ENCODE measurements at places on chromosomes 1 and 21.

- DNase-seq, result no peak
Observed at GRCh38 chr1:79040424-79041082, 34.0 kb upstream of the ADGRL4 start.

- DNase-seq, result no peak
Observed at GRCh38 chr1:205211839-205212536, 486 bp upstream of the DSTYK start.

DNA sequence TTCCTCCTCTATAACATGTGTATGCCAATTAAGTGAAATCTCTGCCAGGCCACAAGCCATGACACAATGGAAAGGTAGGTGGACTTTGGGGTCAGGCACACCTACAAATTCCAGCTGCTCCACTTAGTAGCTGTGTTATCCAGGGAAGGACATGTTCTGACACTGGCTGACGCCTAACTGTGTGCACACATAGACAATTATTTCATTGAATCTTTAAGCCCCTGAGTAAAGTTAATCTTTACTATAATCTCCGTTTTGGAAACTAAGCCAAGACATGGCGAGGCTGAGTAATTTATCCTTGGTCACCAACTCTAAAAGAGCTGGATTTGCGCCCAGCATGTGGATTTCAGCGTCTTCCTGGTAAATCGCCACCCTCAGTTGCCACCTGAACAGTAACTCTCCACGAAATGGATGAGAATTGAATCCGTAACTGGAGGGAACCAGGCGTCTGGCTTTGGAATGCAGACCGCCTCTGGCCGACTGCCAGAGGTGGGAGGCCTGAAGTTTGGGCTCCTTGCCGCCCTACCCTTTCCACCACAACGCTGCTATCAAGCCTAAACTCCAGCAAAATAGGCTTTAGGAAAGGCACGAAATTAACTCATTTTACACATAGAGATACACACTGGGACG lies 888 bp upstream of the SNRPE start:
- peak; percentile 89 for DNase-seq

- no peak for DNase-seq
Observed at GRCh38 chr1:35886577-35887431, 3.8 kb downstream of the AGO1 start.

- DNase-seq, result no peak
Observed at GRCh38 chr1:93537924-93538323, 90.0 kb downstream of the FNBP1L start.

DNA sequence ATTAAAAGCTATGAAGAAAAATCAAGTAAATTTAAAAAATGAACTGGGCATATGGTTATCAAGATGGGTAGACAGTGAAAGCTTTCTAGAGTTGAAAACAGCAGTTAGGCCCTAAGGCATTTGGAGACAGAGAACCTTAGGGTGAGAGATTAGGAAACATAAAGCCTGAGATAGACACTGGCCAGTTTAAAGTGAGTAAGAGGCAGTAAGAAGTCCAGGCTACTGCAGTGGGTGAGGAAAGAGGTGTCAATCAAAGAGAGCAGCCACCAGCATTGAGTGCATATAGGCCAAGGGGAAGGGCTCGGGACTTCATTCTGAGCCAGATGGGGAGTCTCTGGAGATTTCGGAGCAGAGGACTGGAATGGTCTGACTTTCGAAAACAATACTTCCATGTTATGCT lies 1360.5 kb upstream of the ADGRL4 start:
- no peak for DNase-seq

DNA sequence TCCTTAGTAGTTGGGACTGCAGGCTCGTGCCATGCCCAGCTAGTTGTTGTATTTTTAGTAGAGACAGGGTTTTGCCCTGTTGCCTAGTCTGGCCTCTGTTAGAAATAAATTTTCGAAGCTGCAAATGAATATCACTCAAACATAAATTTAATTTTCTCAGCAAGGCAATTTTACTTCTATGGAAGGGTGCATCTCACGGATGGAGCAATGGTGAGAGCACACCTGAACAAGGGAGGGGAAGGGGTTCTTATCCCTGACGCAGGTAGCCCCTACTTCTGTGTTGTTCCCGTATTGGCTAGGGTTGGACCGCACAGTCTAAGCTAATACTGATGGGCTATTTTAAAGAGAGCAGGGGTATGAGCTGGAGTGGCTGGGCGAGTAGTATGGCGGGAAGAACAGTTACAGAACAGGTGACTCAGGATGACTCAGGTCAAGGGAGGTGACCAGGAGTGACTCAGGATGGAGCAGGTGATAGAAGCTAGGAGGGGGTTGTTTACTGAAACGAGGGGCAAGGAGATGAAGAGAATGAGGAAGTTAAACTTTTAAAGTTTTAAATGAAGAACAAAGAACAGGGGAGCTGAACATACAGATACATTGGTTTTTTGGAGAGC lies 7.5 kb downstream of the MDM4 start:
- peak; percentile 82 for DNase-seq

DNA sequence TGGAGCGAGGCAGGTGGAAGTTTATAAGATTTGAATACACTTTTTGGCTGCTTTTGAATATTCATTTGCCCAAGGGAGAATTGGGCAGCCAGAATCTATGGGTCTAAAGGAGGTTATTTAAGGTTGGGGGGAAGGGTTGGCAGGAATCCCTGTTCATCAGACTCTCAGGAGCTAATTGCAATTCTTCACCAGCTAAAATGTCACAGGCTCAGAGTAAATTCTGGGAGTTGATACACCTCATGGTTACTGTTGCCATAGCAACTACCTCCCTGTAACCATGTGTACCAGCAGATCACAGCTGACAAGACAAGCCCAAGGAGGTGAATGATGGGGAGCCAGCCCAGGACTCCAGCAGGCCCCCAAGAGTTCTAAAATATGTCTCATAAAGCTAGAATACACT lies 75.5 kb downstream of the CAMK2N1 start:
- no peak for DNase-seq

GRCh38 chr1:237065903-237066302 lies 23.9 kb downstream of the RYR2 start:
- DNase-seq, result no peak

DNA sequence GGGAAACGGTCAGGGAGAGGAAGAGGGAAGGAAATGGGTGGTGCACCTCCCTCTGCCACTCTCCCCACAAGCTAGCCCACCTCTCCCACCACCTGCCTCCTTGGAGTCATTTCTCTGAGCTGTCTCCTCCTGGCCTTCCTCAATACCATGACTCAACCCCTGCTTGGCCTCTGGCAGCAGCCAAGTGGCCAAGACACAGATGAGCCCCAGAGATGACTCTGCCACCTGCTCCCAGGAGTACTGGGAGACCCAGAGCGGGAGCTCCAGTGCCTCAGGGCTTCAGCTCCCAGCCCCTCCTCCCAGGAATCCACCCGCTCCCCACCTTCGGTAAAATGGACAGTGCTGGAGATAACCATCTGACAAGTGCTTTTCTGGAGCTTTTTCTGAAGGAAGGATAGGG lies 2.6 kb downstream of the S100A16 start:
- peak; percentile 31 for DNase-seq

GRCh38 chr1:174942547-174943255 lies 57.0 kb upstream of the CACYBP start:
- DNase-seq, result no peak

DNA sequence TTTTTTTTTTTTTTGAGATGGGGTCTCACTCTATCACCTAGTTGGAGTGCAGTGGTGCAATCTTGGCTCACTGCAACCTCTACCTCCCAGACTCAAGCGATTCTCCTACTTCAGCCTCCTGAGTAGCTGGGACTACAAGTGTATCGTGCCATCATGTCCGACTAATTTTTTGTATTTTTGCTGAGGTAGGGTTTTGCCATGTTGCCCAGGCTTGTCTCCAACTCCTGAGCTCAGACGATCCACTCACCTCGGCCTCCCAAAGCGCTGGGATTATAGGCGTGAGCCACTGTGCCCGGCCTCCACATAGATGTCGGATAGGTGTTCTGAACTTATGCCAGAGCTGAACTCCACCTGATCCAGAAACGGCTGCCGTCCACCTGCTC lies 21.1 kb downstream of the PLEKHM2 start:
- DNase-seq, result no peak

- DNase-seq, result no peak
Observed at GRCh38 chr1:231618609-231619256, 7.9 kb upstream of the DISC1 start.

GRCh38 chr1:203038217-203038741 lies 12.0 kb downstream of the PPFIA4 start:
- DNase-seq, result no peak

GRCh38 chr1:225476100-225476511 lies 48.3 kb upstream of the LBR start:
- DNase-seq, result no peak

DNA sequence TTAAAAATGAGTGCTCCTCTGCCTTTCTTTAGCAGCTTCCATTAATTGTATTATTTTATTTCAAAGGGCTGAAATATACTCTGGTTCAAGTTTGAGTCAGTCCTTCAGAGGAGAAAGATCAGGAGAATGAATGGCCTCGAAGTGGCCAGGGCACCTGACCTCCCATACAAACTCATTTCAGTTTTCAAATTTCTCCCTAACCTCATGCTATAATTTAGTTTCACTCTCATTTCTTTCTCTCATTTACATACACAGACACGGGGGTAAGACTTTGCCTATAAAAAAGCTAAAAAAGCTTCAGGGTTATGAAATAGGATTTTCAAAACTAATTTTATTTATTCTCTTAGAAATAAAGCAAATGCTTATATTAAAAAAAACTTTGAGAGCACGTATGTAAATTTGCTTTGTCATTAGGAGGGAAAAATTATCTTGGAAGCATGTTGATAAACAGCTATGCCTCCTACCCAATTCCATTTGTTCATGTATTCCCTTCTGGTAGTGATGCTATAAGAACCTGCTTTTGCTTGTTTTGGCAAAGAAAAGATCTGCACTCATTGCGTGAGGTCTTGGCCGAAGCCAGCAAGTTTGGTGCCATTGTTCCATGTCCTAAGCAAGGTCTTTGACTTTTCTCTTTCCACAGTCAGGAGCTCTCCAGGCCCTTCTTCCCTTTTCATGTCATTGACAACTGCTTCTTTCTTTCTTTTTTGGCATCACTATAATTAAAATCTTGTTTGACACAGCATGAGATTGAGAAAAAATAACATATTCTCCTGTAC lies 80.4 kb upstream of the LRRC53 start:
- no peak for DNase-seq

DNA sequence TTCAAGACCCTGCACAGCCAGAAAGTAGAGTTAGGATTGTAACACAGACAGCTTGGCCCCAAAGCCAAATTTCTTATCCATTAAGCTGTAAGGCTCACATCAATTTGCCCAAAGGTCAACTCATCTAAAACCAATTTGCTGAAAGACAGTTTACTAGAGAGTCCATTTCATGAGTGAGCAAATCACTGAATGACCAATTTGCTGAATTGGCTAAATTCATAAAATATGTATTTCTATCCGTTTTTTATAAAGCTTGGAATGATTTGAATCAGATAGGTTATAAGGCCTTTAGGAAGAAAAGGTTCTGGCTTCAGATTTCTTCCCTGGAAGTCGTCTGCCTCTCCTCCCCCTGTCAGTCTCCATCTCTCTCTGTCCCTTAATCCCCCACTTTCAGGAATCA lies 168.1 kb downstream of the FCRL5 start:
- no peak for DNase-seq

GRCh38 chr1:226572325-226572726 lies 23.8 kb downstream of the STUM start:
- no peak for DNase-seq

GRCh38 chr1:160707236-160708064 lies 4.2 kb downstream of the CD48 start:
- no peak for DNase-seq

DNA sequence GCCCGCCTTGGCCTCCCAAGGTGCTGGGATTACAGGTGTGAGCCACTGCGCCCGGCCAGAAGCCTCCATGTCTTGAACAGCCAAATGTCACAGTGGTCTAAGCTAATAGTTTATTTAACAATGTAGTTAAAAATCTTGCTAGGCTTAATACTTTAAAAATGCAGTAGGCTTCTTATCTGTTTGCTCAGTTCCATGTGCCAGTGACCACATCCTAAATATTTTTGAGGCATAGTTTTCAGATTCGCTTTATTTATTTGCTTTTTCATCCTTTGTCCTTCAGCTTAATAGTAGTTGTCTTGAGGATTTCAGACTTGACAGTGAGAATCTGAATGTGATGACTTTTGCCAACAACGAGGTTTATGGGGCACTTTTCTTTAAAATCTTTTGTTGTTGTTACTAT lies 59.9 kb upstream of the PRRX1 start:
- DNase-seq, result no peak

DNA sequence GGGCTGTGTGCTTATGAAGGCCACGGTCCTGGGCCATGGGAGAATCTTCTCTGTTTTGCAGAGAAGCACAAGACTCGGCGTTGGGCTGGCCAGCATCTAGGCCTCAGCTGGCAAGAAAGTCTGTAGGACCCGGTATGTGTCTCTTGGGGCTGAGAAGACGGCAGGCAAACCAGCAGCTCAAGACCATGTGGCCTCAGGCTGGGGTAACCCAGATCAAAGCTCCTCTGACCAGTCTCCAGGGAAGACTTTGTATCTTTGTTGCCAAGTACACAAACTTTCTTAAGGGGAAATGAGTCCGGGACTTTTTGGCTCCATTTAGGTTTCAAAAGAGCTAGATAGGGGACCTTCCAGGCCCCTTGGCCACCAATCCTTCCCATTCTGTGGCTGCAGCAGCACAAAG lies 60.1 kb downstream of the PTP4A2 start:
- DNase-seq, result no peak

- no peak for DNase-seq
Observed at GRCh38 chr1:22854688-22855565, 117.7 kb downstream of the LACTBL1 start.

- DNase-seq, result no peak
Observed at GRCh38 chr1:89607156-89607555, 25.8 kb upstream of the LRRC8C start.

GRCh38 chr1:63739452-63739851 lies 34.4 kb upstream of the ROR1 start:
- DNase-seq, result no peak

GRCh38 chr1:197937892-197938291 lies 20.7 kb downstream of the LHX9 start:
- no peak for DNase-seq

- DNase-seq, result no peak
Observed at GRCh38 chr1:223358826-223359225, 5.2 kb downstream of the SUSD4 start.

DNA sequence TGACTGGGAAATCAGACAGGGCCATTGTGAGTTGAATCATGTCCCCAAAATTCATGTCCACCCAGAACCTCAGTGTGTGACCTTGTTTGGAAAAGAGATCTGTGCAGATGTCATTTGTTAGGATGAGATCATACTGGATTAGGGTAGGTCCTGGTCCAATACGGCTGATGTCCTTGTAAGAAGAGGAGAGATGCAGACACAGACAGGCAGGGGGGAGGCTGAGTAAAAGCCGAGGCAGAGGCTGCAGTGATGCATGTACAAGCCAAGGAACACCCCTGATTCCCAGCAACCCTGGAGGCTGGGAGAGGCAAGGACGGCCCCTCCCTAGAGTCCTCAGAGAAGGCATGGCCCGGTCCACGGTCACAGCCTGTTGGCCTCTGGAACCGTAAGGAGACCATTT lies 15.9 kb upstream of the NPPB start:
- no peak for DNase-seq

DNA sequence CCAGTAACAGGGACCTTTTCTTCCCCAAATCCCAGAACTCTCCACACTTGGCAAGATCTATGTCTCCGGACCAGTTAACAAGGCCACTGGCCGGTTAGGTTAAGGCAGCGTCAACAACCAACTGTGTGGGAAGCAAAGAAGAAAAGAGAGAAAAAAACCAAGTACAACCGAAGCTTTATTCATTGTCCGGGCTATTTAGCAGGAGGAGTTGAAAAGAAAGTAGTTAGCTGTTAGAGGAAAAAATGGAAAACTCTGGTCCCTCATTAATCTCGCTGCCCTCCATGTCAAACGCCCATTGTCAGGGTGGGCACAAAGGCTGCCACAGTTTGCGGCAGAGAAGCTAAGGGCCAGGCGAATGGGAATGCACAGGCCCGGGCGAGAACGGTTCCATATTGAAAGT lies 49.3 kb upstream of the GRIK3 start:
- DNase-seq, result no peak
